ENCODE measurements at places on chromosomes 11 and 22. TPM values are rescaled to one million over a fixed set of nuclear protein-coding genes. Genes with fewer than 3 reads are reported as not detected.

Gene CRKL
- 65.8 TPM for polyA plus RNA-seq

Gene OLFML1
- polyA plus RNA-seq, result not detected

Gene LMNTD2
- 2.3 TPM for polyA plus RNA-seq

Gene QSER1
- 1.6 TPM for polyA plus RNA-seq

Gene ROBO4
- 0.04 TPM for polyA plus RNA-seq

Gene P2RX6
- polyA plus RNA-seq, result not detected

Gene RASD2
- not detected for polyA plus RNA-seq

Gene MFNG
- polyA plus RNA-seq, result 449 TPM
